Stimulated activated CD8-positive, alpha-beta memory T cell treated with anti-CD3 and anti-CD28 coated beads, Interleukin-7, amount 100 ng/mL, for 48 hours (primary cell): ENCODE measurements at places on chromosomes 1 and 21.
A peak's percentile ranks its signal among the peaks of the same experiment; 100 is the strongest.

GRCh38 chr1:17177651-17178050 is 27.3 kb upstream of the PADI1 start:
- no peak for DNase-seq

- no peak for DNase-seq
These were observed 3.9 kb upstream of the HAO2 start for GRCh38 chr1:119364640-119365039.

DNA sequence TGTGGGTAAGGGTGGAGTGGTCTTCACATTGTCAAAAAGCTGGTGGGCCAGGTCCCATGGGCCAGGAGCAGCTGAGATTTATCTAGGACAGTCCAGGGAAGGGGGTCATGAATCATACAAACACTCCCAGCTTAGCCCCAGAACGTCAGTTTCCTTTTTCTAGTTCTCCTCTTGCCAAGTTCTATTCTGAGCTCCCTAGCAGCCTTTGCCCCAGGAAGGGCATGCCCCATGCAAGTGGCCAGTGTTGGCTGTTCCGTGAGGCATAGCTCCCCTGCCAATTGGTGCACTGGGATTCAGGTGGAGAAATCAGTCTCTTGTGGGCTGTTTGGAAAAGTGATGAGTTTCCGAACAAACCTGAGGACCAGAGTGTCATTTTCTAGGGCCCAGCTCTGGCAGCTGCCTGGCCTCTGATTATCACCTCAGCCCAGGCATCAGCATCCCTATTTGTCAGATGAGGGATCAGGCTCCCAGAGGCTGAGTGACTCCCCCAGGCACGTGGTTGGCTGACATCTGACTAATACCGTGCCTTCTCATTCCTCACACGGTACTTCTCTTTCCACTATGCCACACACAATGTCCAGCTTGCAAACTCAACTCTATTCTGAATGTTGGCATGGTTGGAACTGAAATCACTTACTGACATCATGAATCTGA is 14.2 kb upstream of the MYOM3 start:
- no peak for DNase-seq

GRCh38 chr1:146035048-146035423 is 13.5 kb upstream of the HJV start:
- no peak for DNase-seq

GRCh38 chr1:194296201-194296600 is 1109.8 kb upstream of the B3GALT2 start:
- DNase-seq = no peak

GRCh38 chr1:65233782-65234181 is 75.6 kb upstream of the DNAJC6 start:
- DNase-seq = no peak

DNA sequence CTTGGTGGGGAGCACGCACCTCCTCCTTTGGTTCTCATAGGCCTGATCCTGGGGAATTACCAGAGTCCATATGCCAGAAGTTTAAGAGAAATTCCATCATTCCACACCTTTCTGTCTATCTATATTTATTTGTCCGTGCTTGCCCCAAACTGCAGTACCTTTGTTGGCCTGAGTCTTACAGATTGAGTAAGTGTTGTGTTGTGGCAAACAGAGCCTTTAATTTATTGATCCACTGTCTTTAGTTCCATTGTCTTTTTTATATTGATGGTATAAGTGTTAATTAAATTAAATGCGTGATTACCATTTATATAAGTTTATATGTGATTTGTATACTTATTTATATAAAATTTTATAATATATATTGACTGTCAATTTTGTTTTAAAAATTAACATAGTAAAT is 4.9 kb downstream of the SH3BGR start:
- DNase-seq = no peak

DNA sequence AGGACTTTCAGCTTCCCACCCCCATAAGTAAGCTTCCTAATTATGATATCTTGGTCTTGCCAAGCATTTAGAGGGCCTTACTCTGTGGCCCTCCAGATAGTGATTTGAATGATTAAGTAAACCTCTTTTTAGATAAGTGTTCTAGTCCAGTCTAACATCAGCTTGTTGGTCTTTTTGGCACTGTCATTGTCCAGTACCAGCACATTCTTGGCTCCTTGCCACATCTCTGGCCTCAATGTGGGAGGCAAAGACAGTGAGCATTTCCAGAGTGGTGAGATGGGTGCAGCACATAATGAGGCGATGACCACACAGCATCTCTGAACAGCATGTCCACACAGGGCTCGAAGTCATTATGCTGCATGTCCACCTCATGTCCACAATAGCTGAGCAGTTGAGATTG is 6.1 kb downstream of the CAPZA1 start:
- no peak for DNase-seq

DNA sequence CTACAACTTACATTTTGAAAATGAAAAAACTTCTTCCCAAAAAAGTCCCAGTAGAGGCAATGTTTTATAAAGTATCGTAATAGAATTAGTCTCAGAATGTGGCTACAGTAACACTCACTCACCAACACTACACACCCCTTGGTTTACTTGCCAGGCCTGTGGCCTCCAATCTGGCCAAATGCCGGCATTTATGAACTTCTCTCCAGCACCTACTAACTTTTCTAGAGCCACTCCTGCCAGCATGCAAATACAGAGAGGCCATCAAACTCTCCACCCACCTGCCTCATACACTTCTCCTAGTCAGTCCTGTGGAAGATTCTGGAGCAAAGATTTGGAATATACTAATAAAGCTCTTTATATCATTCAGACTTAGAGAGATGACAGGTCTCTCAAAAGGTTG is 32.3 kb downstream of the STPG1 start:
- DNase-seq = no peak

- DNase-seq = no peak
These were observed 38.5 kb downstream of the IER5 start for GRCh38 chr1:181126871-181127587.

DNA sequence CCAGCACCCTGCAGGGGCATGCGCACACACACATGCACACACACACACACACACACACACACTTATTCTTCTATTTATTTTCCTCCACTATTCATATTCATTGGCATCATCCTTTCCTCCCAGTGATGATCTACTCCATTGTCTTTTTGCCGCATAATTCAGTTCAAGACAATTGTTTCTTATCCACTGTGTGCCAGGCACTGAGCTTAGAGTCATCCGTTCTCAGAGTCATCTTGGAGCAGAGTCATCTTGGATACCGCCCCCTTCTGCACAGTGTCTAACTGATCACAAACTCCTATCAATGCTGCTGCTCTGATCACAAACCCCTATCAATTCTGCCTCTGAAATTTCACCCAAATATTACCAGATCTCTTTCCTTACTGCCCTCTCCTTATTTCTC is 102.8 kb upstream of the PROX1 start:
- no peak for DNase-seq

DNA sequence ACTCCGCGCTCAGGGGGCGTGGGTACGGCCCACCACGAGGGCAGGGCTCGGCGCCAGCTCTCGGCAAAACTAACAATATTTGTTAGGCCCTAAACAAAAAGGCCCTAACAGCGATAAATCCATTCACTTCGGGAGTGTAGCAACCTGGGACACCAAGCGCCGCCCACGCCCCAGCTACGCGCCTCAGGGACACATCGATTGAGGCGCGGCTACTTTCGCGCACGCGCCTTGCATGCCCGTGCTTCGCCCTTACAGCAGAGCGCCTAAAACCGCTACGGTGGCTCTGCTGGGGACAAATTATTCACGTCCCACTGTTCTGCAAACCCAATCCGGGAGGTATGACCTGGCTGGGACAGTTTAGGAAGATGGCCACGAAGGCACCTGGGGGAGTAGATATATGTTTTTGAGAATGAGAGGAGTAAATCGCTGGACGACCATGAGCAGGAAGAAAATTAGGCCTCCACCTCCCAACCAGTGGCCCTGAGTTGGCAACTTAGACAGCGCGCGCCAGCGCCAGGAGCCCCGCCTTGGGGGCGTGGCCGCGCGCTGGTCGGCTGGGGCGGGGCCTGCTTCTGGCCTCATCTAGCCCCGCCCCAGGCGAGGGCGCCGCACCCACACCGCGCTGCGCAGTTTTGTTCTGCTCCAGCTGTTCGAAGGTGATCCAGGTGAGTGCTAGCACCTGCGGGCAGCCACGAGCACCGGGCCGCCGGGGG is at the start of gene MGST3:
TSS of gene MGST3 (plus strand) at position 606 of the 713 bp plus-strand sequence. CDS start 18,614 bp downstream, outside the sequence.
- peak; percentile 94 for DNase-seq

DNA sequence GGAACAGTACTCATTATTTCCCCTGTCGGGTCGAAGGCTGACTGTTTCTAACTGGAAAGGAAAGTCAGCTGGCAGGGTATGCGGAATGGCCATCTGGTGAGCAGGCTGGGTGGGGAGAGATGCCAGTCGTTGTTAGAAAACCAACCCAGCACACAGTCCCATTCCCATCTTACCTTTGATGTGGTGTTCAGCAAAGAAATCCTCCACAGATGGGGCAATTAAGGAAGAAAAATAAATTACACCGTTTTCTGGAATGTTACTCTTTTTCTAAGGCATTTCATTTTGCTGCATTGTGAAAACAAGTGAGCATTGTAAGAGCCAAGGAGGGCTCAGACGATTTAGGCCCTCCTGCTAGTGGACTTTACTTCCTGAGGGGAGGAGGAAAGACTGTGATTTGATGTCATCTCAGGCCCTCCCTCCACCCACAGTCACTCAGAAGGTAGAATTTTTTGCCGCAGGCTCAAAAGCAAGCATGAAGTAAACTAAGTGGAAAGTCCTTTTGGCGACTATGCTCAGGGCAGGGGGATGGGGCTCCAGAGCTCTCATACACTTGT is at the start of gene SLC16A4:
TSS of gene SLC16A4 (minus strand) at position 335 of the 554 bp plus-strand sequence. CDS start 1,703 bp downstream, outside the sequence.
- DNase-seq = no peak

DNA sequence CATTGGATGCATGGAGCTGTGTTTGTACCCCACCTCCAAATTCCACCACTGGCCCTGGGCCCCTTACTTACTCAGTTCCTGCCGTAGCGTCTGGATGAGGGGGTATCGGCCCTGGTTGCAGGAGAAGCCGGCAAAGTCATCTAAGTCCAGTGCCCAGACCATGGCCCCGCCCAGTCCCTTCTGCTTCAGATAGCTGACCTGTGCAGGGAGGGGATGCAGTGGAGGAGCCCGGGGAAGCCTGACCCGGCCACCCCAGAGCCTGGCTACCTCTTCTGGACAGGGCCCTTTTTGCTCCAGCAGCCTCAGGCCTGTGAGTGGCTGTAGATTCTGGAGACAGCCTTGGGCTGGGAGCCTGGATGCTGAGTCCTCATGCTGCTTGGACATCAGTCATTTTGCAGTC is 11.8 kb downstream of the CHIT1 start:
- DNase-seq = no peak

- no peak for DNase-seq
These were observed 31.4 kb downstream of the VASH2 start for GRCh38 chr1:212981571-212982328.

DNA sequence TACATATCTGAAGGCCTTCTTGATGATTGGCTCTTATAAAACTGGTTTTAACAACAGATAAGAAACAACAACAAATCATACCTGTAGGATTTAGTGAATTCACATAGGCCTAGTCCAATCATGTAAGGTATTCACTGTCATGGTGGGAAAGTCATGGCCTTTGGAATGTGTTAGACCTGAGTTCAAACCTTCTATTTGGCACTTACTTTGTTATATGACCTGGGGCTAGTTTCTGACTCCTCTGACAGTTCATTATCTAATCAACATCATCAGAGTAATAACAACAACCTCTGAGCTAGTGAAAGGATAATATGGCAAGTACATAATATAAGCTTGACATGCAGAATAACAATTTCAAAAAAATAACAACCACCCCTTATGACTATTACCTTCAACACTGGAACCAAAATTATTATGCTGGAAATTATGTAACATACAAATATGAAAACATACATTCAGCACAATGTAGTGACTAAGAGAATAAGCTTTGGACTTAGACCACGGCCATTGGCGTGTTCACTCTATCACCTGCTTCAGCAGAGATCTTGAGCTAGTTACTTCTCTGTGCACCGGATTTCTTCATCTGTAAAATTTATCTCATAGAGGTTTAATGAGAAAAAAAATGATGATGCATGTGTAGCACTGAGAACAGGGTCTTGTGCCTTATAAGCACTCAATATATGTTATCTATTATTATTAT is 597.6 kb downstream of the LMO4 start:
- DNase-seq = no peak
